Stimulated activated naive CD4-positive, alpha-beta T cell treated with Interleukin-2 at 50 U/mL for 16 hours (primary cell): ENCODE measurements at places on chromosomes 2 and 18.

- DNase-seq, result no peak
These were observed 35.5 kb upstream of the CYP27A1 start for GRCh38 chr2:218746470-218746795.

- DNase-seq, result no peak
These were observed 23.4 kb upstream of the REEP1 start for GRCh38 chr2:86360776-86361175.

GRCh38 chr2:68317971-68318913 is 1.5 kb downstream of the CNRIP1 start:
- no peak for DNase-seq

- no peak for DNase-seq
These were observed 47.1 kb upstream of the ZNF519 start for GRCh38 chr18:14179306-14179705.

DNA sequence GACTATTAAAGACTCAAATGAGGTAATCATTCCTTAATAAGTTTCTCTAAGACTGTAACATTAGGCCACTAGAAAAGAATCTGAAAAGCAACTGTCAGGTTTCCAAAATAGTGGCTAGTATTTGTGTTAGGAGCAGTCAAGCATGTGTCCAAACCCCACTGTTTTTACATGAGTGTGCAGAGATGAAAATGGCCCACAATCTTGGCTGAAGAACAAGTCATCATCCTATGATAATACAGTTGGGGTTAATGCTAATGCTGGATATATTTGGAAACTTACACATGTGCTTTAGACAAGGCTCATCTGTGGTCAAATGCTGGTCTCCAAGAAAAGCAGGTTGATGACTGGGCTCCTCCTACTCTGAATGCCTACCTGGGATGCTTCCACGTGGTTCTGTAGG is 73.6 kb downstream of the MAIP1 start:
- no peak for DNase-seq

GRCh38 chr18:10017043-10017442 is 103.2 kb downstream of the VAPA start:
- no peak for DNase-seq

- no peak for DNase-seq
These were observed 448.7 kb downstream of the ERBB4 start for GRCh38 chr2:212089873-212090272.

DNA sequence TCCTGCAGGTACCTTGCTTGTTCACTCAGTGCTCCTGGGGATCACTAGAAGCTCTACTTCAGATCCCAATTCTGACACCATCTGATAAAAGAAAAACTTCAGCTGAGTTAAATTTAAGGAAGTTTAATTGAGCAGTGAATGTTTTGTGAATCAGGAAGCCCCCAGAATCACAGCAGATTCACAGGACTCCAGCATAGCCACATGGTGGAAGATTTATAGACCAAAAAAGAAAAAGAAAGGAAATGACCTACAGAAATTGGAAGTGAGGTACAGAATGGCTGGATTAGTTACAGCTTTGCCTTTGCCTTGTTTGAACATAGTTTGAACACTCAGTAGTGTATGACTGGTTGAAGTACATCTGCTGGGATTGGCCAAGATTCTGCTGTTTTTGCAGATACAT is 182.7 kb upstream of the SCN7A start:
- no peak for DNase-seq

GRCh38 chr18:50315100-50315871 is 27.8 kb upstream of the CXXC1 start:
- no peak for DNase-seq

- DNase-seq, result no peak
These were observed 2.8 kb upstream of the MXD1 start for GRCh38 chr2:69911985-69912563.

- DNase-seq, result no peak
These were observed 89.4 kb downstream of the SPHKAP start for GRCh38 chr2:228092056-228092455.

GRCh38 chr2:187545238-187545751 is 8.9 kb downstream of the TFPI start:
- no peak for DNase-seq

DNA sequence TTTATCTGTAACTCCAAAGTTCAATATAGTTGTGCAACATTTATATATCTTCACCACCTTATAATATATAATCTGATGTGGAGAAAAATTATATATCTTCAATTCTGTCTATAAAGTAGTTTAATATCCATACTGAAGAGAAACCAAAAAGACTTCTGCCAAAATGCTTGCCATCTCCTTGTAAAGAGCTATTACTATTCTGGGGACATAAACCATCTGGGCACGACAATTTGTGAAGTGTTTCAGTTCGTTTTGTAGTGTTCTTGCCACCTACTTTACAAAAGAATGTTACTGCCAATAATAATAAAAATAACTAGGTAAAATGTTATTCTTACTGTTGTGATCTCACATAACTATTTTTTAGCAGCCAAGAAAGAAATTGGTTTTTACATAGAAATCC is 45.1 kb downstream of the SCN1A start:
- DNase-seq, result no peak
